Activated naive CD4-positive, alpha-beta T cell treated with anti-CD3 and anti-CD28 coated beads, Interleukin-2, amount 10 ng/mL, durations not matched to agents 5 hours and 36 hours (primary cell): ENCODE measurements at places on chromosomes 2 and 18. TPM values are rescaled to one million over a fixed set of nuclear protein-coding genes. Genes with fewer than 3 reads are reported as not detected.

Gene IGFBP5
- not detected for total RNA-seq

Gene HOXD12
- not detected for total RNA-seq

Gene ASB18
- not detected for total RNA-seq

Gene HOXD8
- total RNA-seq = not detected

Gene ANKRD30B
- not detected for total RNA-seq

Gene IL18R1
- 41.3 TPM for total RNA-seq

Gene LRRTM4
- not detected for total RNA-seq

Gene INPP5D
- 115 TPM for total RNA-seq

Gene HOXD4
- not detected for total RNA-seq

Gene EVX2
- total RNA-seq = not detected

Gene MAB21L4
- total RNA-seq = not detected

Gene CCDC85A
- not detected for total RNA-seq

Gene FER1L5
- total RNA-seq = not detected

Gene TEKT4
- total RNA-seq = not detected

Gene FBXO15
- total RNA-seq = 0.63 TPM

Gene POTEJ
- total RNA-seq = not detected

Gene NPPC
- total RNA-seq = not detected

Gene ZNF521
- total RNA-seq = not detected

Gene ARHGEF33
- not detected for total RNA-seq

Gene ASAP2
- 0.34 TPM for total RNA-seq
